ENCODE measurements at places on chromosomes 4 and X.

GRCh38 chrX:132592880-132593279 lies 104.0 kb upstream of the MBNL3 start:
- peak; percentile 49 for DNase-seq

- DNase-seq = no peak
Observed at GRCh38 chr4:166538491-166539005, 665.5 kb downstream of the TLL1 start.

- DNase-seq = no peak
Observed at GRCh38 chr4:174216799-174217272, 66.6 kb downstream of the FBXO8 start.

DNA sequence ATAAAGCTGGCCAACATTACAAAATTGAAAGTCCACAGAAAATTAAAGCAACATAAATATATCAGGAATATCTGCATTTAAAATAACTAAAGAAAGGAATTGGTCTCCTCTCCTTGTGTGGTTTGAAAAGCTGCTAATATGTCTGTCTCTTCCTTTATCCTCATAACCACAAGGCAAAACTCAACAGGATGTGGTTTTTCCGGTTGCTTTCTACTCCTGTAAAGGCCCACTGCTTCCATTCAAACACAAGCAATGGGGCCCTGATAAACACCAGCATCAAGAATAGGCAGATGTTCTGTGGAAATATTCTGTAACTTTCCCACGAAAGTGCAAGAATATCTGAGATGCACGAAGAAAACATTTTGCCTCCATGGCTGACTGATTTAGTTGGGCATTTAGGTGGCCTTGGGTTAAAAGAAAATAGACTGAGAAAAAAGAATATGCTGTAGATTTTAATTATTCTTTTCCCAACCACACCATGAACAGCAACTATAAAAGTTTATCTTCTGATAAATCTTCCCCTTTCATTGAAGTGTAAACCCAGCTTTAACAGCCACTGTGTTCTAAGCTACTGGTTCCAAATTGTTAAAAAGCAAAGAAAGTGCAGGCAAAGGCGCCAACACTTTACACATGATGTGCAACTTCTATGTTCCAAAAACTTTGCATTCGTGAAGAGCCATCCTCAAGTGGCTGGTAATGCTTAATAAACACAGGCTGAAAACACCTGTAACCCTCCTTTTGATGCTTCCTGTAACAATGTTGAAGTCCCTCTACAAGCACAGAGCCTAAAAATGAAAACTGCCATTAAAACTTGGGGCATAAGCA lies 50.5 kb upstream of the NDST3 start:
- peak; percentile 6 for DNase-seq

DNA sequence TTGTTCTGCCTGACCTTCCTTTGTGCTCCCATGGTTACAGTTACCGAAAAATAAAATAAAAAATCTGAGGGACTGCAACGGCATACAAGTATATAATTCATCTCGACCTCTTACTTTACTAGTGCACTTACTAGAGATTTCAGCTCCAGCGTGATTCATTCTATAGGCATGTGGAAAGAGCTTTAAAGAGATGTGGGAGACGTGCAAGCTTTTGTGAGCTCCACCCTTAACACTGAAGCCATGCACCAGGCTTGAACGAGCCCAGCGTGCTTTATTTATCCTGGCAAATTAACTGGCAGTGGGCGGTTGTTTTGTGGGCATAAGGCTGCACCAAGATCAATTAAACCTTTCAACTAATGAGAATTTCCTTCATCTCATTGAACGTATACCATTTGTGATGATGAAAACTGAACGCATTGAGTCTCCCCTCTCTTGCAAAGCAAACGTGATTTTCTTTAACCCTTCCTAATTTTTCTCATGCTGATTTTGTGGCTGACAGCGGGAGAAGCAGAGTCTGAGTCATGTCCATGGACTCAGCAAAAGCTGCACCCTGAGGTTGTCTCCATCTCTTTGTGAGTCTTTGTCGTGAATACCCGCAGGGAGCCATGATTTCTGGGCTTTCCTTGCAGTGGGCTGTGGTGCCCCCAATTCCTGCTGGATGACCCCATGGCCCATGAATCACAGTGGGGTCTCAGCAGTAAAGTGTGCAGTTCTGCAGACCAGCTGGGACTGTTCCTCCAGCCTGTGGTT lies 60.1 kb downstream of the MXRA5 start:
- DNase-seq = peak; percentile 76

DNA sequence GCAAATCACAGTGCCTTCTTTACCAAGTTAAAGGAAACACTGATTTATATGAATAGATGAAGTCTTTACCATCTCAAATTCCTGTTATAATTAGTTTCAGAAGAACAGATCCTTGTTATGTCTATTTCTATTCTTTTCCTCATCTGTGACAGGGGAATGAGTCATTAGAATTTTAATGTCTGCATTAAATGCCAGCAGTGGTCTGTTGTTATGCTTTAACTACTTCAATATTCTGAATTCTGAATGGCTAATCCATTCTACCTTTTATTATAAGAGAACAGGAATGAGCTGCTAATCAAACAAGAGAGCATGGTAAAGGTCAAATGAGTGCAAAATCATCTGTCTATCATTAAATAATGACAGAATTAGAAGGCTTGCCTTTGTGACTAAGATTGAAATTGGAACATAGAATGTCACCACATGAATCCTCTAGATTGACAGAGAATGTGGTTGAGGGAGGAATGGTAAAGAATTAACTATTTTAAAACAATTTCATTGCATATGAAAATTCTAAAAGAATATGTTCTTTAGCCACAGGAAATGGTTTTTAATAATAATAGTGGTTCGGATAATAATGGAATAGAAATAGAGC lies 935.5 kb downstream of the ADGRL3 start:
- no peak for DNase-seq

DNA sequence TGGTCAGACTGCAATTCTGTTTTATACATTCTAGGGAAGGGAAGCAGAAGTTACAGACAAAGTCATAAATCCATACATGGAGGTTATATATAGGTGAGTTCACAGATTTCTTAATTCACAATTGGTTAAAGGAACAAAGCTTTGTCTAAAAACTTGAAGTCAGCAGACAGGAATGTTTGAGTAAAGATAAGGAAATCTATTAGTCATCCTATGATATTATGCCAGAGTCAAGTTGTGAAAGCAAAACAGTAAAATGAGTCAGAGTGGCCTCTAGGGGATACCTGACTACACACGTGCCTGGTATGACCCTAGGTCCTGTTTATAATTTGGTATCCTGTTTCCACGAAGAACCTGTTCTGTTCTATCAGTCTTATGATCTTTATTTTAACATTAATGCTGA lies 31.5 kb downstream of the ACTRT1 start:
- DNase-seq = no peak

- DNase-seq = peak; percentile 71
Observed at GRCh38 chrX:71910986-71911730, 513 bp downstream of the NHSL2 start.

DNA sequence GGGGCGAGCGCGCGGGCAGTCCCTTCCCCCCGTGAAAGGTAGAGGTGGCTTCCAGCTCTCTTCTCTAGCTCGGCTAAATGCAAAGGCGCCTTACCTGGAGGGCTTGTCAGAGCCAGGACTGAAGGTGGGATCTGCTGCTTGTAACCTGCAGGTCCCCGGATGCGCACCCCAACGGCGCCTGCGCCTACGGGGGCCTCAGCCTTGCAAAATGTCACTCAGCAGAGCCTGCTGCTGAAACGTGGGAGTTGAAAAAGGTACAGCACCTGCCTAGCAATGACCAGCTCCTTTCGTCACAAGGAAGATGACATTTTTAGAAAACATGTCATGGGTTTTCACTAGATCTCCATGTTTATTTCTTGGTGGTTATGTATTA lies 583 bp downstream of the ABHD18 start:
- peak; percentile 14 for DNase-seq

- peak; percentile 52 for DNase-seq
Observed at GRCh38 chr4:173526027-173526482, 4.0 kb downstream of the HAND2 start.

- no peak for DNase-seq
Observed at GRCh38 chrX:136322064-136322463, 21.3 kb downstream of the ADGRG4 start.

DNA sequence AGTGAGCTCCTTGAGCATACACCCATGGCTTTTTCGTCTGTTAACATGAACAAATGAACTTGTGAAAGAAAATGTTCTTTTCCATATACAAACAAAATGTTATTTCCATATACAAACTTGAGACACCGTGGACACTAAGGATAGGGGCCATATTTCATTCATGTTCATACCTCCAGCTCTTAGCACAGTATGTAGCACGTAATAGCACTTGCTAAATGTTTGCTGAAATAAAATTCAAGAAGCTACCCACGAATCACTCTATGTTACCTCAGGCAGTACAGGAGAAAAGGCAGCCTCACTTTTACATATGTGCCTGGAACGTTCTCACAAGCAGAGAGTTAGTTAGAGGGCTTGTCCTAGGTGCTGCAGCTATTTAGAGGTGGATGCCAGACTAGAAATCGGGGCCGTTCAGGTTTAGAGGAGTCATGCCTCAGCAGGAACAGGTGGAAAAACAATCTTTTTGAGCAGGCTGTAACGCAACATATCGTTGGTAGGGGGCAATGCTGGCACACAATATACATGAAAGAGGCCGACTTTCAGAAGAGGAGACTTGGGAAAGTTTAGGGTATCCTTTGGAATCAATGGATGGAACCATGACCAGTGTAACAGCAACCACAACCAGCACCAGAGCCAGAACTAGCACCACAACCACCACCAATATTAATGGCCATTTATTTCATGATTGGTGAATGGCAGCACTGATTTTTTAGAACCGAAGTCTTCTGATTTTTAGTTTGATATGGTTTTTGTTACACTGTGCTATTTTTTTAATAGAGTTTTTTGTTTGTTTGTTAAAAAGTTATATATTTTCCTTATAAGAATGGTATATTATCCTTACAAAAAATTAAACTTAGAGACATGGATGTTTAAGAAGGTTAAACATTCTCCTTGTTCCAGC lies 14.8 kb upstream of the PAQR3 start:
- DNase-seq = peak; percentile 25

DNA sequence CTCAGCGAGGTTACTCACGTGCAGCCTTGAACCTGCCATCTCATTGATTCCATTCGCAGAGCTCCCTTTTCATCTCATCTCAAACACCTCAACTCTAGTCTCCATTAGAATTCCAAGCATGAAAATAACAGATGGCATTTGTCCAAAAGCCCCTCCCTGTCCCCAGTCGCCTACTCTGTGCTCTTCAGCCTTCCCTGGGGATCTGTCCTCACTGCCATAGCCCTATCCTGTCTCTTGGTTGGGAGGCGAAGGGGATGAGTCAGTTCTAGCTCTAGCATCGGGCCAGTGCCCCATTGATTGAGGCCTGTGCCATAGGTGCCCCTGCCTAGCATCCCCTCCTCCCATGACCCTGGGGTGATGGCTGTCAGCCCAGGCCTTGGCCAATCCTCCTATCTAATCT lies 134.0 kb upstream of the PJA1 start:
- DNase-seq = no peak

DNA sequence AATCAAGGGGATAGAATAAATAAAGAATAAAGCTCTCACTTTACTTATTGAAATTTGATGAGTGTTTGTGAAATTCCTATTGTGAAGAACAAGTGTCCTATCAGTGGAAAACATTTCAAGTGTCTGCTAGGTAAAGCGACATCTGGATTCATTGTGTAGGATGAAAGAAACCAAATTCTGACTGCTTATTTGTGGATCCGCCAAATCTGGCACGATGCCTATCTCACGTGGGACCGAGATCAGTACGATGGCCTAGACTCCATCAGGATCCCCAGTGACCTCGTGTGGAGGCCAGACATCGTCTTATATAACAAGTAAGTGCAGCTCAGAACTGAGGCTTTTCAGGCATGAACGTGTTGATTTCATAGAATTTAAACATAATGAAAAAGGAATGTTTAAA lies 1.9 kb downstream of the CHRNA9 start:
- DNase-seq = no peak

- DNase-seq = peak; percentile 50
Observed at GRCh38 chr4:1767061-1767769, 25.9 kb upstream of the FGFR3 start.
